ENCODE measurements at places on chromosomes 16 and 17. TPM values are rescaled to one million over a fixed set of nuclear protein-coding genes. Genes with fewer than 3 reads are reported as not detected.

- peaks cover 9% of the 10 kb centered on the region for H3K4me1 ChIP-seq
- H3K4me3 ChIP-seq, result peak overlapping the region; percentile 95
- peak overlapping the region; percentile 89 for H3K27ac ChIP-seq
- peaks cover 65% of the 10 kb centered on the region for H3K36me3 ChIP-seq
- no peak for DNase-seq
These were observed 842 bp downstream of the MRPL10 start for GRCh38 chr17:47830396-47831002.

The MFAP4 gene
- not detected for total RNA-seq

- H3K27ac ChIP-seq, result no peak overlapping the region
- peak overlapping the region; percentile 63 for H3K4me3 ChIP-seq
- H3K36me3 ChIP-seq, result no peaks in the 10 kb centered on the region
- DNase-seq, result no peak
- H3K4me1 ChIP-seq, result peaks cover 8% of the 10 kb centered on the region
- peaks cover 18% of the 10 kb centered on the region for H3K27me3 ChIP-seq
These were observed 23.9 kb upstream of the HEATR6 start for GRCh38 chr17:60102632-60103096.

- H3K4me1 ChIP-seq, result peaks cover 5% of the 10 kb centered on the region
- peaks cover 10% of the 10 kb centered on the region for H3K36me3 ChIP-seq
- no peaks in the 10 kb centered on the region for H3K27me3 ChIP-seq
- H3K4me3 ChIP-seq, result no peak overlapping the region
- no peak overlapping the region for H3K27ac ChIP-seq
These were observed 55.1 kb downstream of the EMP2 start for GRCh38 chr16:10525214-10525825.

- no peak overlapping the region for H3K4me3 ChIP-seq
- H3K36me3 ChIP-seq, result no peaks in the 10 kb centered on the region
- DNase-seq, result no peak
- H3K27ac ChIP-seq, result no peak overlapping the region
These were observed 250.1 kb downstream of the C16orf95 start for GRCh38 chr16:87067003-87067556.

DNA sequence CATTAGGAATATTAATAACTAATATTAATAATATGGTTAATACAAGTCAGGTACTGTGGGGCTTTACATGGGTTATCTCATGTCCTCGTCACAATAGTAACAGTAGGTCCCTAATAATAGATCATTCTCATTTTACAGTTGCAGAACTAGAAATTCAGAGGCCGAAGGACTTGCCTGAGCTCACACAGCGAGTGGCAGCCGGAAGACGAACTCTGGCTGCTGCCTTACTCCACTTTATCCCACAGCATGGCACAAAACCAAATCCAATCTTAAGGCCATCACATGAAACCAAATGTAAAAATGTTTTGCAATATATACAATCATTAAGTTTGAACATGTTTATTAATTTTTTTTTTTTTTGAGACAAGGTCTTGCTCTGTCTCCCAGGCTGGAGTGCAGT lies 13.6 kb downstream of the GNA13 start:
- H3K4me3 ChIP-seq, result no peak overlapping the region
- H3K4me1 ChIP-seq, result peaks cover 14% of the 10 kb centered on the region
- H3K27ac ChIP-seq, result no peak overlapping the region
- DNase-seq, result no peak
- H3K36me3 ChIP-seq, result peaks cover 13% of the 10 kb centered on the region

The IGF2BP1 gene
- total RNA-seq, result 17.6 TPM

GRCh38 chr16:30186782-30187555 lies 3.6 kb downstream of the CORO1A start:
- peaks cover 35% of the 10 kb centered on the region for H3K36me3 ChIP-seq
- peaks cover 13% of the 10 kb centered on the region for H3K4me1 ChIP-seq
- no peak for DNase-seq
- H3K27me3 ChIP-seq, result no peaks in the 10 kb centered on the region
- no peak overlapping the region for H3K4me3 ChIP-seq

DNA sequence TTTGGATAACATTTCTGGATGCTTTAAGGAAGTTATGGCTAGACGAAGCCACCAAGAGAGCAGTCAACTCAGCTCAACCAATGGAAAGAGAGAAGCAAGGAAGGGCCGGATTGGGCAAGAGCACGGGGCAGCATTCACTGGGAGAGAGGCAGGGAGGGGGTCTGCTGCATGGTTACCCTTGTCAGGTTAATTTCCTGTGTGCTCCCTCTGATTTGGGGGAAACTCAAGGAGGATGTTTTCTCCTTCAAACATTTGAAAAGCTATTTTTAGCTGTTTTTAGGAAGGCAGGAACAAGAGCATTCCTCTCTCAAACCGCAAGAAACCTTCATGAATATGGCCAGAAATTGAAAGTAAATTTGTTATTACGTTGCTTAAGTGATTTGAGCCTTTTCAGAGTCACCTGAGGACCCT lies 118.5 kb upstream of the ZFHX3 start:
- no peak overlapping the region for H3K27ac ChIP-seq
- peaks cover 2% of the 10 kb centered on the region for H3K4me1 ChIP-seq
- no peaks in the 10 kb centered on the region for H3K36me3 ChIP-seq
- no peak for DNase-seq
- H3K4me3 ChIP-seq, result no peak overlapping the region

The SPNS2 gene
- total RNA-seq, result 63.4 TPM

The ABCA10 gene
- 0.28 TPM for total RNA-seq

The TNK1 gene
- 7.0 TPM for total RNA-seq

GRCh38 chr17:66971730-66972441 lies 7.4 kb downstream of the CACNG4 start:
- H3K4me1 ChIP-seq, result peaks cover 9% of the 10 kb centered on the region
- H3K27ac ChIP-seq, result no peak overlapping the region
- H3K4me3 ChIP-seq, result no peak overlapping the region
- no peak for DNase-seq
- peaks cover 31% of the 10 kb centered on the region for H3K27me3 ChIP-seq

- H3K27me3 ChIP-seq, result peaks cover 56% of the 10 kb centered on the region
- H3K4me3 ChIP-seq, result no peak overlapping the region
- no peaks in the 10 kb centered on the region for H3K4me1 ChIP-seq
- H3K36me3 ChIP-seq, result no peaks in the 10 kb centered on the region
These were observed 354.9 kb upstream of the ASIC2 start for GRCh38 chr17:33647956-33648355.

- H3K27me3 ChIP-seq, result no peaks in the 10 kb centered on the region
- H3K4me1 ChIP-seq, result peaks cover 13% of the 10 kb centered on the region
- no peak overlapping the region for H3K27ac ChIP-seq
- DNase-seq, result no peak
These were observed 11.1 kb downstream of the C16orf86 start for GRCh38 chr16:67677712-67678111.

- H3K36me3 ChIP-seq, result no peaks in the 10 kb centered on the region
- H3K27ac ChIP-seq, result no peak overlapping the region
- no peak for DNase-seq
- H3K4me3 ChIP-seq, result no peak overlapping the region
- no peaks in the 10 kb centered on the region for H3K27me3 ChIP-seq
- no peaks in the 10 kb centered on the region for H3K4me1 ChIP-seq
These were observed 700.3 kb downstream of the CDH11 start for GRCh38 chr16:64421515-64421914.

The GP1BA gene
- not detected for total RNA-seq

DNA sequence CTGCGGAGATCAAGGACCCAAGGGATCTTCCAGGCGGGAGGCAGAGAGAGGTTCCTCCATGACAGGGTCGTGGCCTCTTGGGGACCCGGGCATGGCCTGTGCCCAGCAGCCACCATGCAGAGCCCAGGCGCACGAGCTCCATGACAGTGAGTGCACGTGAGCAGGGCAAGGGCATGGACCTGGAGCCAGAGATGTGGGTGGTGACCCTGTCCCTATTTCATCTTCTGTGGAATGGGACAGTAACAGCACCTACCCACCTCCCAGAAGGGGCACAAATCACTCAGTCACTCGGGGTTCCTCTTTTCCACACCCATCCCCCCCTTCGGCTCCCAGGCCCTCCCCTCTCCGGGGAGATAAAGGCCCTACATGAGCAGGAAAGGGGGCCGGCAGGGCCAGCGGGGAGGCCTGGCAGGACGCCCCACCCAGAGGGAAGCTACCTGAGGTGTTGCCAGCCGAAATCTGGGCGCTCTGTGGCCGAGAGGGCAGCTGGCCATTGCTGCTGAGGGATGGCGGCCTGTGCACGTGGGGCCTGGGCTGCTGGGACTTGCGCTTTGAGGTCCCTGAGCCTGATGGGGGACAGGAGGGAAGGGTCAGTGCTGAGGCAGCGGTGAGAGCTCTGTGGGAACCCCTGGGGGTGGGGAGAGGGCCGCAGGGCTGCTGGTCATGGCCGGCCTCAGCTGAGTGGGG lies 10.4 kb downstream of the UBALD2 start:
- H3K27me3 ChIP-seq, result no peaks in the 10 kb centered on the region
- peaks cover 43% of the 10 kb centered on the region for H3K36me3 ChIP-seq
- H3K4me3 ChIP-seq, result no peak overlapping the region
- DNase-seq, result no peak

The TBC1D3D gene
- 4.7 TPM for total RNA-seq

GRCh38 chr16:82649766-82650165 lies 23.0 kb downstream of the CDH13 start:
- no peak overlapping the region for H3K4me3 ChIP-seq
- no peak for DNase-seq
- peaks cover 10% of the 10 kb centered on the region for H3K4me1 ChIP-seq
- H3K36me3 ChIP-seq, result no peaks in the 10 kb centered on the region

- peaks cover 94% of the 10 kb centered on the region for H3K27me3 ChIP-seq
- no peaks in the 10 kb centered on the region for H3K4me1 ChIP-seq
- no peak overlapping the region for H3K27ac ChIP-seq
These were observed 44.1 kb upstream of the CBFA2T3 start for GRCh38 chr16:89020925-89021595.

The NME2 gene
- total RNA-seq, result 1,060 TPM

DNA sequence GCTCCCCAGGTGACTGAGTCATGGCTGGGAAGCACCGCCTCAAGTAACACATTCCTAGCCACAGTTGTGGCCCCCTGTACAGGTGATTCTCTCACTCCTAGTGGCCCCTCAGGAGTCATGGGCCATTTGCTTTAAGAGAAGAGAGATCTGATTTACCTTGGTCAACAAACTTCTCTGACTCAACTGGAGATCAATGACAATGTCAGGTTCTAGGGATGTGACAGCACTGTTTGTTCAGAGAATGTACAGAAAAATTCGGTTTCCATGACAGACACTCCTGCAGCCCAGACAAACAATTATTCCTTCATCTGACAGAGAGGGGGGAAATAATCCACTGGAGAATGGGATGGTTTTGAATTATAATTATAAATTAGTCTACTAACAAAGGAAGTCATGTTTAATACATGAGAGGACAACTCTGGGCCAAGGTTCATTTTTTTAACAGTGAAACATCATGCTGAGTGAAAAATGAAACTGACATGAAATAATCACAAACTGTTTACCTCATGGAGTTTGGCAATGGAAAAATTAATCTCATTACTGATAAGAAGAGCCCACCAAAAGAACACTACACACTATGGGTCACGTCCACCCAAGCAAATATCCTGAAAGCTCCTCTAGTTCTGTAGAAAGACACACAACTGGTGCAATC lies 9.7 kb downstream of the ERN1 start:
- no peak overlapping the region for H3K4me3 ChIP-seq
- DNase-seq, result no peak
- no peaks in the 10 kb centered on the region for H3K27me3 ChIP-seq
- peaks cover 10% of the 10 kb centered on the region for H3K4me1 ChIP-seq

The CD300H gene
- total RNA-seq, result not detected

The FOXN1 gene
- total RNA-seq, result not detected

The TEX19 gene
- total RNA-seq, result not detected

The NEUROD2 gene
- not detected for total RNA-seq

The AKAP1 gene
- 41.4 TPM for total RNA-seq

DNA sequence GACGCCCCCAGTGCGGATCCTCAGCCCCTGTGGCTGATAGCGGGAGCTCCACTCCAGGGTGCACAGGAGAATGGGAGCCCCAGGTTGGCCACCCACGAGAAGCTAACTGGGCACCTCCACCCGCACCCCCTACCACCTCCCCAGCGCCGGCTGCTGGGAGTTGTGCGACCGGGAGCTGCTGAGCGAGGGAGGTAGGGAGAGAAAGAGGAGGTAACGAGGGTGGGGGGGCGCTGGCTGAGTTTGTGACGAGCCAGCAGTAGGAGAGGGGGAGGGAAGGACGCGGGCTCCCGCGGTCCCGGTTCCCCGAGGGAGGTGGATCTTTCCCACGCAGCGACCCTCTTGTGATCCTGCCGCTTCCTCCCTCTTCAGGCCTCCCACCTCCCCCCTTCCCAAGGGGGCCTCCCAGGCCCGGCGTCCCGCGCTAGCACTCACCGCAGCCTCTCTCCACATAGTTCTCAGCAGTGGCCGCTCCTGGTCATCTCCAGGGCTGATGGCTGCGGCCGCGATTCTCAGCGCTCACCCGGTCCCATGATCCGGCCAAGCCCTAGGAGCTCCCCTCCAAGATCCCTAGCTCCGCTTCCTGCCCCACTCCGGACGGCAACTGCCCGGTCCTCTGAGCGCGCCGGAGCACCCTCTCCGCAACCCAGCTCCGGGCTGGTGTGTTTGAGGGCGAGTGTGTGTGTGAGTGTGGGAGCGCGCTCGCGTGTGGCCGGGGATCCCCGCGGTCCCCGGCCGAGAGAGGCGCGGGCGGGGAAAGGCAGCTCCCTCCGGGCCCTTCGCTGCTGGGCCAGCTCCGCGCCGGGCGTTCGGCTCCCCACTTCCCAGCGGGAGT lies at the start of gene GRIN2A:
Gene GRIN2A (minus strand): TSS at position 207 of the 832 bp plus-strand sequence. CDS start 2,017 bp downstream, outside the sequence.
- H3K36me3 ChIP-seq, result peaks cover 31% of the 10 kb centered on the region
- peak within 1 kb of the TSS; percentile 82 for H3K4me3 ChIP-seq
- H3K27ac ChIP-seq, result peak within 1 kb of the TSS; percentile 46
- peak; percentile 65 for DNase-seq

The CCL4 gene
- not detected for total RNA-seq

DNA sequence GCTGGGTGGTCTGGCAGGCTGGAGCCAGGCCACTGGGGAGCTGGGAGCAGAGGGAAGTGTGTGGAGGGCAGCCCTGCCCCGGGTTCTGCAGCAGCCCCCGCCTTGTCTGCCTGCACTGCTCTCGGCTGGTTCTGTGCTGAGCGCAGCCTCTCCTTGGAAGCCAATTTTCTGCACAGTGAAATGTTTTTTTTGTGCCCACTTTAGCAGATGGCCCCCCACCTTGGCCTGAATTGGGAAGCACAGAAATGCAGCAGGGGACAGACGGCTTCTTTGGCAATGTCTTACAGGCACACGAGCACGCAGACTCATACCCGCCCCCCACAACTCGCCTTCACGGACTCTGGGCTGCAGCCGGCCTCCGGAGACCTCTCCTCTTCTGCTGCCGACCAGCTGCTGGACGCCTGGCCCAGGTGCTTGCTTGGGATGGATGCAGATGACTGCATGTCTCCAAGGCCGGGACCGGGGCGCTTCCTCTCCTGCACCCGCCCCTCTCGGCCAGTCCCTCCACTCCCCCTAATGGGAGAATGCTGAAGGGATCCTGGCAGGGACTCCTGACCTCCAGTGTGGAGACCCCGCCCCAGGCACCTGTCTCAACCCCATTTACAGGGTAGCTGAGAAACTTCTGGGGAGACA lies 14.8 kb downstream of the NPTX1 start:
- no peak overlapping the region for H3K27ac ChIP-seq
- H3K27me3 ChIP-seq, result peaks cover 70% of the 10 kb centered on the region
- DNase-seq, result no peak
- no peaks in the 10 kb centered on the region for H3K36me3 ChIP-seq
